Right renal pelvis (tissue), 4 donors: ENCODE measurements at places on chromosomes 3 and 15. TPM values are rescaled to one million over a fixed set of nuclear protein-coding genes. Genes with fewer than 3 reads are reported as not detected.

Gene LRTM1
- not detected for polyA plus RNA-seq

DNA sequence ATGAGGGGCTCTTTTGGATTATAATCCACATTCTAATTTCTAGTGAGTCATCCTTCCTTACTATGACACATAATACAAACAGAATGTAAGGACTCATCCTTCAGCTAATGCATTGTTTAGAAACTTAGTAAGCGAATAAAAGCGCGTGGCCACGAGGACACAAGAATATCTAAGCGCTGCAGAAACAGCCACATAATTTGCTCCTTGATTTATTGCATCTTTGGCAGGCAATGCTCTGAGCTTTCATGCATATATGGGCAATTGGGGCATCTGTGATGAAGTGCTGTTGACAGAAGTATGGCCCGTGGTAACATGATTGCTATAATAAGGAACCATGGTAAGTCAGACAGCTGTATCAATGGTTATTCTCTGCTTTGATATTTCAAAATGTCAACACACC is 191.3 kb upstream of the ZNF385D start:
- no peak for DNase-seq

DNA sequence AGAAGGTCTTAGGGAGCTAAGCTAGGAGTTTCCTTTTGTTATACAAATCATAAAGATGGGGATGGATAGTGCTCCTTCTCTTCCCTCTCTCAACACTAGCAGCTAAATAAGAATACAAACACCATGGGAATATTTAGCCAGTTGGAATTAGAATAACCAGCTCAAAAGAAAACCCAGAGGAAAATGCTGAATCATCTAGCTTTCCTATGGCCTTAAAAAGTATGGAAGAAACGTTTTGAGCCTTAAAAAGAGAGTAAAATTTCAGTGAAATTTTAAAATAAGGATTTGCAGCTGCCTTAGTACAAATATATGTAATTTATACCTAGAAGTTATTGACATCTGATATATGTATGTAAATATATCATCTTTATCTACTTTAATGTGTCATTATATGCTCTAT is 245.8 kb downstream of the STXBP5L start:
- no peak for DNase-seq

Gene FES
- 14.9 TPM for polyA plus RNA-seq

- no peak for DNase-seq
These were observed 37.4 kb downstream of the MYO1E start for GRCh38 chr15:59335207-59335786.
